ENCODE measurements at places on chromosomes 7 and 10.

DNA sequence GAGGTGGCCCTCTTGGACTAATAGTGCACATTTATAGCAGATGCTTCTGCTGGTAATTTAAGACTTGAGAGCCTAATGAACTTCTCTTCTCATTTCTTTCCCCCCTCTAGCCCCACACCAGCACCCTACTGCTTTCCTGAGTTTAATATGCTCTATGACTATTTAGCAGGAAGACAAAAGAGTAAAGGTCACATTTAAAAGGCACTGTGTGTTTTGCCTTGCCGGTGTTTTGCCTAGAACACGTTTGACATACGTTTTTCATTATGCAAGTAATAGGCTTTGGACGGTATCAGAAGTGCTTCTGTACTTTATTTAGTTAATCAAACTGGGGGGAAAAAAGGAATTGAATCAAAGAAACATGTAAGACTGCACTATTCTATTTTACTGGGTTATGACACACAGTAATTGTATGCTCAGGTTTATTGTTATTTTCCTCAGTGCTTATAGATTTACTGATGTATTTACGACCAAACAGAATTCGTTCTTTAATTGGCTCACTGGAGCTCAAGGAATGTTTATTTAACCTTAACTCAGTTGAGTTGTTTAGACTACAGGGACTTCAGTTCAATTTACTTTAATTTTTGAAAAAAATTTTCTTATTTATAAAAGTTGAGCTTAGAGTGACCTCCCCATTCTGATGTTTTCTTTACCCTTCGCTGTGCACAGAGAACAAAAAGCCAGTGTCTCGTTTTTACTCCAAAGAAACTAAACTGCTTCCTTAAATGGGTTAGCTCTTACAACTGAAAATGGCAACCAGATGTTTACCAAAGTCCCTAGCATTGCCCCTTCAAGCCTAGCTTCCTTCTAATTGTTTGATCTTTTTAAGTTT, 35.4 kb downstream of the CPED1 start:
- no peak for DNase-seq

DNA sequence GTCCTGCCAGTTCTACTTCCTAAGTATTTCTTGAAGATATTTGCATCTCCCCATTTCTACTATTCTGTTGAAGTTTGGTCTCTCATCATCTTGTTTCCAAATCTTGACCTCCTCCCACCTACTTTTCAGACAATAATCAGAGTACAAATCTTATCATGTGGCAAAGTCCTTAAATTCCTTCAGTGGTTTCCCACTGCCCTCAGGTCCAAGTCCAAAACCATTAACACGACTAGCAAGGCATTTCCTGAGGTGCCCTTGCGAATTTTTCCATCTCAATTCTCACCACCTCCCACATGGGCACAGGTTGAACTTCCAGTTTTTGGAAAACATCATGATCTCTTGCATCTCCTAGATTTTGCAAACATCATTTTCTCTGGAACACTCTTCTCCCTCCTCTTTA, 97.2 kb upstream of the CDK1 start:
- no peak for DNase-seq

- DNase-seq: no peak
Measured at GRCh38 chr10:18196806-18197550, 56.8 kb downstream of the CACNB2 start.

GRCh38 chr10:96295475-96295874, 8.8 kb upstream of the DNTT start:
- no peak for DNase-seq

DNA sequence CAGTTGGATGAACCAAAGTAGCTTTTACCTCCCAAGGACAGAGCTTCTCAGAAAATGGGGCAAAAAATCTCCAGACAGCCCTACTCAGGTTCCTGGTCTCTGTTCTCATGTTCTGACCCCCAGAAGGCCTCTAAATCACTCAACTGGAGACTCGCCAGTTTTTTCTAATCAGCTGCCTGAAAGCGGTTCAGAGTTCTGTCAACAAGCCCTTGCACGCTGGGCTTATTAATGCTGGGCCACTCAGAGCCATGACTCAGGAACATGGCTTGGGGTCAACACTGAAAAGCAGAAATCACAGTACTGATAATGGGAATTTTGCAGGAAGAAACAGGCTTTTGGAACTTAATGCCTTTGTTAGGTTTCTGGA, 15.3 kb downstream of the ECHDC3 start:
- peak; percentile 61 for DNase-seq

GRCh38 chr7:7773334-7774309, 55.2 kb upstream of the RPA3 start:
- DNase-seq: no peak

DNA sequence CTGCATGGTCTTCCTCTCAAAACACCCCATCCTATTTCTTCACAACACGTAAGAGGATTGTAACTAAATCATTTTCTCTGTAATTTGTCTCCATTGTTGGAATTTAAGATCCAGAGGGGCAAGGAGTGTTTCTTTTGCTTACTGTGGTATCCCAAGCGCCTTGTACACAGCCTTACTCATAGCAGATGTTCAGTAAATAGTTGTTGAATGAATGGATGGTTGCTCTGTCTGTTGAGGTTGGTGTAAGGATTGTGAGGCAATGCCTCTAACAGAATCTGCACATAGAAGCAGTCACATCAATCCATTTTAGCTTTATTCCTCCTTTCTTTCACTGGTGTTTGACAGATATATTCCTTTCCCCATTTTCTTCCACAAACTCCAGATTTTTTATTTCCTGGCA, 90.1 kb downstream of the ZNF365 start:
- DNase-seq: no peak

- peak; percentile 85 for DNase-seq
Measured at GRCh38 chr7:77752016-77752415, 46.2 kb downstream of the TMEM60 start.

- DNase-seq: no peak
Measured at GRCh38 chr10:11018432-11018841, 765 bp downstream of the CELF2 start.

DNA sequence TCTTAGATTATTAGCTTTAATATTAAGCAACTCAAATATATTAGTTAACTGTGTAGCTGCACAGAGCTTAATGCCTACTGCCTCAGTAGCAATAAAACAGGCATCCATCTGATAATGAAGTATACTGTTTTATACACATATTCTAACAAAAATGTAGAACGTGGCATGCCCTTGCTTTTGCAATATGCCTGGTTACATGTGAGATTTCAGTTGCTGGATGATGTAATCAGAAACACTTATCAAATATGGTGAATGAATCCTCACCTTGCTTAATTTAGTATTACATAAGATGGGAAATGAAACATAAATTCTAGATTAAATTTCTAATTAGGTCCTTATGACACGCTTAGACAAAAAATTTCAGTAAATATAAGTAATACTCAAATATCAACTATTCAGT, 8.0 kb downstream of the DNAJC1 start:
- peak; percentile 60 for DNase-seq

- no peak for DNase-seq
Measured at GRCh38 chr7:36919738-36920137, 195.4 kb upstream of the AOAH start.

DNA sequence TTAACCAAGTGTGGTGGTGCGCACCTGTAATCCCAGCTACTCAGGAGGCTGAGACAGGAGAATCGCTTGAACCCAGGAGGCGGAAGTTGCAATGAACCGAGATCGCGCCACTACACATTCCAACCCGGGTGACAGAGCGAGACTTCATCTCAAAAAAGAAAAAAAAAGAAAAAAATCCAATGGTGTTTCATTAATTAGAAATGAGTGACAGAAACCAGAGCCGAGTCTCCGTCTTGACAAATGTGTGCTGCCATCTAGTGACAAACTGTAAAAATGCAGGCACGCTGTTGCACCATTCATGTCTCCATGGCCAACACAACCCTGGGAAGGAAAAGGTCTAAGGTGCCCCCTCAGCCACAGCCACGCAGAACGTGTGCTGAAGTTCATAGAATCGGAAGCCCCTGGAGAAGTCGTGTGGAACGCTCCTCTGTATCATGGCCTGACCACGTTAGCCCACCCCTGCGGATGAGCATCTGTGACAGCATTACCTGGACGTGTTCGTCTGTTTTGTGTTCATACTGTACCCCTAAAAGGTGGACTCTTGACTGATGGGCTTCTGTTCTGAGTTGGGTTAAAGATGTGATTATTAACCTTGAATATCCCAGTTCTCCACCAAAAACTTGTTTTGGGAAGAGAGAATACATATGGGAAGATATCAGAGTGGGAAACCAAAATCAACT, 94.9 kb downstream of the LYZL2 start:
- DNase-seq: peak; percentile 94

GRCh38 chr7:1065585-1066241, 21.4 kb downstream of the GPR146 start:
- DNase-seq: peak; percentile 91

DNA sequence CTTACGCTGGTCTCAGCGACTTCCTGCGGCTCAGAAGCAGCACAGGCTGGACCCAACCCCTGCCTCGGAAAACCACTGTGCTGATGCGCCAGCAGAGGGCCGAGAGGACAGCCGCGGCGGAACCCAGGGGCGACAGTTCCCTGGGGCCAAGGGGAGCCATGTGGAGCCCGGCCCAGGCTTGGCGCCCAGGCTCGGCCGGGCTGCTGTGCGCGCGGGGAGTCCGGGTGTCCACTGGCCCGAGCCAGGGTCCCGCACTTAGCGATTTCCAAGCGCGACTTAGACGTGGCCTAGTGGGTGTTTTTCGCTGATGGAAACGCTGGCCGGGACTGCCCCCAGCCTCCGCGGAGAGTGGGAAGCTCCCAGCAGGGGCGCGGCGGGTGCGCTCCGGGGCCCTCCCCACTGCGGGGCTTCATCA, 18.6 kb upstream of the ZNF32 start:
- peak; percentile 48 for DNase-seq

DNA sequence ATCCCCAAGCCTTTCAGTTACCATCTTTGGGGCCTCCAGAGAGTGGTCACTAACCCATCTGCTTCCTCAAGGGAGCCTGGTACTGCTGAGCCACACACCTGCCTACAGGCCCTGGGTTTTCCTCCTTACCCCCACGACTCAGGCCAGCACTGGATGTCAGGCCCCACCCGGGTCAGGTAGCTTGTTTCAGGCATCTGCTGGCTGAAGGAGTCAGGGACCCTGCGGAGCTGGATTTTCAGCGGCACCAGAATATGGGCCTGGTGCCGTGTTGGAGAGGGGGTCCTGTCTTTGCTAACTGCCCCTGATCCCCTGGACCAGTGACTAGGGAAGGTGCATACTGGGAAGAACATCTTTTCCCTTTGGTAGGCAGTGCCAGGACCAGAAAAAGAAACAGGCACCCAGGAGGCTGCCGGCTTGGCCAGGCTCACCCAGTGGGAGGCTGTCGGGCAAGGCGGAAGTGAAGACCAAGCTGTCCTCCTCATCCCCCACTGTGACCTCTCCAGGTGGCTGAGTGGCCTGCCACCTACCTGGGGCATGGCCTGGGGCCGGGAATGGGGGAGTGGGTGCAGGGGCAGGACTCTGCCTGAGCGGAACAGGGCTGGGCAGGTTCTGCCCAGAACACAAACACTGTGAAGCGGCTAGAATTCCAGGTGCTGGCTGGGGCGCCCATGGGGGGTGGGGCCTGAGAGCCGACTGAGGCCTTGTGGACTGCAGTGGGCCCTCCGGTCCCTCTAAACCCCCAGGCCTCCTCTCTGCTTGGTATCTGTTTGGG, 12.4 kb upstream of the SAMD8 start:
- no peak for DNase-seq

GRCh38 chr10:90787393-90788198, 70.2 kb downstream of the HTR7 start:
- peak; percentile 54 for DNase-seq

DNA sequence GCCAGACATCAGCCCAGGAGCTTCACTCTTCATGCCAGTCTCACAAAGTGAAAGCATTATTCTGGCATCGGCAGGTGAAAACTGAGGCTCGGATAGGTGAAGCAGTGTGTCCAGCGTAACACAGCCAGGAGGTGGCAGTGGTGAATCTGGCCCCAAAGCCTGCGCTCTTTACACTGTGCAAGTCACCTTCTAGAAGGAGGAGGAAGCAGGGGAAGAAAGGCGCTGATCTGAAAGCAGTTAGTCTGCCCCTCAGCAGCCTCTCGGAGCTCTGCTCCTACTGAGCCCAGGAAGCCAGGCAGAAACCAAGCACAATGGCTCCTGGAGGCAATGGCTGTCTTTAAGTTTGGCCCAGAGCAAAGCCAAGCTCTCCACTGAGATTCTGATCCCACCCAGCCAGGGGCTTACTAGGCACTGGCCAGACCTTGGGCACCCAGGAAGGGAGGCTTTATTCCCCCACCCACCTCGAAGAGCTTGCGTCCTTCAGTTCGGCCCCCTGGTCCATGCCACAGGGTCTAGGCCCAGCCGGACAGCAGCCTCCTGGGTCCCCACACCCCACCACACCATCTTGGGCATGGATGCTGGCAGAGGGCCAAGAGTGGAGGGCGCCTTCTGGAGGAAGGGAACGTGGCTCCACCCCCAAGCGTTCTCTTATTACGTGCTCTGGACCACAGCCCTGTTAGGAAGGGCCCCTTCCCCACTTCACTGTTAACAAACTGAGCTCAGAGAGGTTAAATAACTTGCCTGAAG, 104.5 kb downstream of the GRID1 start:
- DNase-seq: peak; percentile 61

DNA sequence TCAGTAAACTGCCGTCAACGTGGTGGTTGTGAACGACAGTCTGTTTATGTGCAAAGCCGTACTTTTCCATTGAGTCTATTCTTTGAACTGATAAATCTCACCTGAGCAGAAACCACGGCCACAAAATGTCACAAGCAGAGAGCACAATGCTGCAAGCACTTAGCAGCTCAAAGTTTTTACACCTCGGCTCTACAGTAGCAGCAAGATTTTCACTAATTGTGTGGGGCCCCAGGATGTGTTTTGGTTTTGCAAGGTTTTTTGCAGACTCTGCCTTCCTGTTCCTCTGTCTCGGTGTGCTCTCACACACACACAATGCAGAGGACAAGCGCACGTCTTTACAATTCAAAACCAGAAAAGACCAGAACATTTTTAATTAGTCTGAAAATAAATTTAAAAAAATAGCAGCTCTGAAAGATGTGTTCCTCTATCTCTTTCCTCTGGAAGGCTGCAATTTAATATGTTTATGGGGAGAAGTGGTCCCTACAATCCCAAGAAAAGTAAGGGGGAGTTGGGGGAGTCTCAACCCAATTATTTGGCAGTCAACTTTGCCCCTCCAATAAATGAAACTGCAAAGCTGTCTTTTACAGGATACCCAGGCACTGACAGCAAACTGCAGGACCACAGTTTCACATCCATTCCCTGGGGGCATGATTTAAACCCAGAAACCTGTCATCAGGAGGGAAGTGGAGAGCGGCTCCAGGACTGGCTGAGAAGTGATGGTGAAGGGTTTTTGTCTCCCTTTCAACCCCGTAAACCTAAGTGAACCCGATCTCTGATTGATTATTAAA, 73.8 kb upstream of the SFMBT2 start:
- DNase-seq: peak; percentile 15

DNA sequence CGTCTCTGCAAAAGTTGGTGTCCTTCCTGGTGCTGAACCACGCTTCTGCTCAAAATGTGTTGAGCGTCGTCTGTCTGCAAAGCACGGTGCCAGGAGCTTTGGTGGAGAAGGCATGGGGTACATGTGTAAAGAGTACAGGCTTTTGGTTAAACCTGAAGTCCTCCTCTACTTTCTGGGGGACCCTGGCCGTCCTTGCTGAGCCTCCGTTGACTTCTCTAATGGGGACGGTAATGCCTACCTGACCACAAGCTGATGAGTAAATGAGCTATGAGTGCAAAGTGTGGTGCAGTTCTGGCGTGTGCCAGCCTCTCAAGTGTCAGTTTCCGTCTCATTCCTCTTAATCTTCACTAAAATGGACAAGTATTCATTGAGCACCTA, 527 bp upstream of the HERPUD2 start:
- DNase-seq: peak; percentile 38
